GM19239 (cell line): ENCODE measurements at places on chromosomes 5 and 9.

DNA sequence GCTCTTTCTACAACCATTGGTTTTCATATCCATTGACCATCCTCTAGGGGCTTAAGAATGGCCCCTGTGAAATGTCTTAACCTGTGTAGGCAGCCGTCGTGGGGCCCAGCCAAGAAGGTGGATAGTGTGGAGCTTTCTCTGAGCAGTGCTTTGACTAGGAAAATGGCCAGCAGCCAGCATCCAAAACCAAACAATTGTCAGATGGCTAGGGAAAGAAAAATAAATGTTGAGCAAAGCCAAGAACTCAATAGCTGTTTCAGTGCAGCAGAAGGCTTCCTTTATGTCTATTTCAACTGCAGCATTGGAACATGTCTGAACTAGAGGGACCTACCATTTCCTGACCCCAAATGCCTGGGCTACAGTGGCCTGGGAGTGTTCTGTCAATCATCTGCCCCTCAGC is 374.9 kb downstream of the TLE4 start:
- no peak for DNase-seq

GRCh38 chr5:140232731-140233130 is 57.7 kb downstream of the CYSTM1 start:
- DNase-seq = no peak

- no peak for DNase-seq
Measured at GRCh38 chr5:68918306-68918705, 175.5 kb upstream of the SLC30A5 start.

GRCh38 chr9:122186301-122186700 is 26.6 kb downstream of the MORN5 start:
- DNase-seq = no peak

- no peak for DNase-seq
Measured at GRCh38 chr9:120846251-120846889, 3.6 kb upstream of the PSMD5 start.

DNA sequence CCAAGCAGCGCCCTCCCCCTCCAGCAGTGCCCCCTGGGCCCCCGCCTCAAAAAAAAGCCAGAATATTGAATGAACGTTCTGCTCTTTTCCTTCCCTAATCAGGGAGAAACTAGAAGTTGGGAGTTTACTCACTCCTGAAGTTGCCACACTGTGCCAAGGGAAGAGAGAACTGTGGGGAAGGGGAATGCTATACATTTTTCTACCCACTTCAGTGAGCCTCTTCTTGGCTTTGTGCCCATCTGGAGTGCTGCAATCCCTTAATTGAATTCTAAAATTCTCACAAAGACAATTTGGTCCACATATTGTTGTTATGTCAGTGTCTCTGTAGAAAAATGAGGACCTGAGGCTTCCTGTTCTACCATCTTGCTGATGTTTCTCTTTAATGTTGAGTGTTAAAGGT is 443.7 kb downstream of the DIRAS2 start:
- DNase-seq = no peak

DNA sequence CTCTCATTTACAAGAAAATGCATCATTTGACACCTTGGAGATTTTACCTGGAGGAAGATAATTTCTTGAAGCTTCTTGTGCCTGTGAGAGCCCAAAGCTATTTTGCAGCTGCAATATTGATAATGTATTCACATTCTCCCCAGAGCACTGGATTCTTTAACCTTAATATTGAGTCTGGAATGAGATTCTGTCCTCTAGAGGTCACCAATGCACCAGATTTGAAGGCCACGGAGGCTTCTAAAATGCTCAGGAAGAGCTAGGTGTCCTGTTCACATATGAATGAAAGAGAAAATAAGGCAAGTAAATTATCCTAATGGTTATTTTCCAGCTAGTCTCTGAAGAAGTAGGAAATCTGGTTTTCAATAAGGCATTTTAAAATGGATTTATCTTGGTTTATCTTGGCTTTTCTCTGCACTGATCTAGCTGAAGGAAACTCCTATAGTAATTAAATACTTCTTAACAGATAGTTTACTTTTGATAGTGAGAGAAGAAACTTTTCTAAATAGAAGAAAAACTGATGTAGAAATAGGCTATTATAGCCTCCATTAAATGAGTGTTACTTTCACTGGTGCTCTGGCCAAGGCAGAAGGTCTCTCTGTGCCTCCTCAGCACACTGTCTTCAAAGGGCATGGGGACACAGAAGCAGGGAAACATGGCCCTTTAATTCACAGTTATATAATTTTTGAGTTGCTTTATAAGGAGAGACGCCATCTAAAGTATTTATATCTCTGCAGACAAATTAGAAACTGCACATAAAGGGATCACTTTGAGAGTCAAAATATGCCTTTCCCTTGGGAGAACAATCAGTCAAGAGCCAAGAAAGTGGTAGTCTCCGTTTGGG is 297.0 kb upstream of the ACTBL2 start:
- no peak for DNase-seq

GRCh38 chr5:38051711-38052511 is 206.4 kb upstream of the EGFLAM start:
- no peak for DNase-seq

- DNase-seq = no peak
Measured at GRCh38 chr9:130937146-130938076, 1.6 kb downstream of the FIBCD1 start.

- DNase-seq = no peak
Measured at GRCh38 chr5:159902444-159903121, 13.7 kb upstream of the ADRA1B start.

- DNase-seq = no peak
Measured at GRCh38 chr9:81069038-81069795, 620.1 kb downstream of the TLE1 start.

GRCh38 chr9:4263591-4263990 is 36.3 kb downstream of the GLIS3 start:
- DNase-seq = no peak

- DNase-seq = peak; percentile 87
Measured at GRCh38 chr5:122845229-122846050, at the start of gene SNX24. TSS of gene SNX24 (plus strand) at chr5:122845613. CDS start at chr5:122845634, 21 bp downstream.

- DNase-seq = no peak
Measured at GRCh38 chr9:8627976-8628679, 828.5 kb upstream of the DMAC1 start.

DNA sequence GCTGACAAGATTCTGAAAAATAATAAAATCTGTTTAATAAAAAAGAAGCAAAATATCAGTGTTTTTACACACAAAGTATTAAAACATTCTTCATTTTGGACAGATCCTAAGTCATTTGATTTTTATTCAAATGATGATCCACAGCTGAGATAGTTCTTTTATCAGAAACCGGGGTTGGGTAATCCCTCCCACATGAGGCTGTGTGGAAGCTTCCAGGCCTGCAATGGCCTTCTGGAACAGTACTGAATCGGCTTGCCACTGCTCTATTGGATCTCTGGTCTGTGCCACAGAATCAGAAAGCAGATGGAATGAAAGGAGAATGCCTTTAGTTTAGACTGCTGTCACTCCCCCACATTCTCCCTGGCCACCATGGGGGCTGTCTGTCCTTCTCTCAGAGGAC is 6.1 kb upstream of the C5orf58 start:
- no peak for DNase-seq

- no peak for DNase-seq
Measured at GRCh38 chr5:60195083-60195482, 301.6 kb upstream of the PDE4D start.

GRCh38 chr5:153544706-153545105 is 54.2 kb downstream of the GRIA1 start:
- no peak for DNase-seq

- DNase-seq = no peak
Measured at GRCh38 chr9:127184641-127185040, 62.2 kb upstream of the ANGPTL2 start.

DNA sequence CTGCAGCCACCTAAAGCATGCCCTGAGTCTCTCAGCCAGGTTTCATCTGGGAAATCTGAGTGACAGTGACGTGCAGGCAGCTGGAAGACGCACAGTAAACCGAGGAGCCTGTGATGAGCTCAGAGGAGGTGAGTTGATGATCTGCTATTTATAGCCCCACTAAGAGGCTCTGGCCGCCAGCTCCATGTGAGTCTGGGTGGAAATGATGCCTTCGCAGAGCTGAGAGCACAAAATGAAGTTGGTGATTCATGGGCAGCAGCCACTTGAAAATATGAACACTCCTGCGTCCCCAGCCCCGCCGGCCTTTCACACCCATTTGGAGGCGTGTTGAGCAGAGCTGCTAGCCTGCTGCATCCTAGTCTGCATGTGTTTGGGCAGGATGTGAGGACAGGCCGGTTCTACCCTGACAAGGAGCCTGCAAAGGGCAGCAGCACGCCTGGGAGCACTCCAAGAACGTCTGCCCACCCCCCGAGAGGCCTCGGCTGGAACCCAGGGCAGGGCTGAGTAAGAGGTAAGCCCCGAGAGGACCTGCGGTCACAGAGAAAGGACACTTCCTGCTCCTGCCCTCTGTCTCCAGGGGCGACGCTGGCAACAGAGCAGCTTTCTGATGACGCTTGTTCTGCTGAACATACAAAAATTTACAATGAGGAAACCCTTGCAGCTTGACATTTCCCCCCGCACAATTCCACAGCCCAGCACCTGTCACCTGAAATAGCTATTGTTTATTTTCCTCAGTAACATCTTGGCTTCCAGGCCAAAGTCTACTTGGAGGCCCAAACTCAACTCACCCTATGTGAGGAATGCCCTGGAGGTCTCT is 25.1 kb upstream of the CDKN2AIPNL start:
- DNase-seq = peak; percentile 54

DNA sequence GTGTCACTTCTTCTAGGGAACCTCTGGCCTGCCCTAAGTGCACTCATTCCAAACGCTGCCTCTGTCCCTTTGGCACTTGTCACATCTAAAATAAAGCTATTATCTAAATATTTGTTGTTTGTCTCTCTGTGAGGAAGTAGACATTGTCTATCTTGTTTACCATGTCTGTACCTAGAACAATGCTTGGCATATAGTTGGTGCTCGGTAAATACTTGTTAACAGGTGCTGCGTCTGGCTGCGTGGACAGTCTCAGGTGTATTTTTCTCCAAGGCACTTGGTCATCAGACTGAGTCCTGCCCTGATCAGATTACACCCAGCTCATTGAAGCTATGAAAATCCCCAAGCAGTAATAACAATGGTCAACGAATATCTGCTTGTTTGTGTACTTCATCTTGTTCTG is 174.9 kb upstream of the SMIM23 start:
- no peak for DNase-seq

DNA sequence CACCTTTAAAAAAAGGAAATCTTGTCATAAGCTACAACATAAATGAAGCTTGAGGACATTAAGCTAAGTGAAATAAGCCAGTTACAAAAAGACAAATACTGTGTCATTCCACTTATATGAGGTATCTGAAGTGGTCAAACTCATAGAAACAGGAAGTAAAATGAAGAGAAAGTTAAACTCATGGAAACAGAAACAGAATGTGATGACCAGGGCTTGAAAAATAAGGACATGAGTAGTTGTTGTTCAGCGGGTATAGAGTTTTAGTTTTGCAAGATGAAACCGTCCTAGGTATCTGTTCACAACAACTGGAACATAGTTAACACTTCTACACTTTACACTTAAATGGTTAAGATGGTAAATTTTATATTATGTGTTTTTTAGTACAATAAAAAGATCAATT is 47.8 kb upstream of the SLC1A3 start:
- DNase-seq = no peak

DNA sequence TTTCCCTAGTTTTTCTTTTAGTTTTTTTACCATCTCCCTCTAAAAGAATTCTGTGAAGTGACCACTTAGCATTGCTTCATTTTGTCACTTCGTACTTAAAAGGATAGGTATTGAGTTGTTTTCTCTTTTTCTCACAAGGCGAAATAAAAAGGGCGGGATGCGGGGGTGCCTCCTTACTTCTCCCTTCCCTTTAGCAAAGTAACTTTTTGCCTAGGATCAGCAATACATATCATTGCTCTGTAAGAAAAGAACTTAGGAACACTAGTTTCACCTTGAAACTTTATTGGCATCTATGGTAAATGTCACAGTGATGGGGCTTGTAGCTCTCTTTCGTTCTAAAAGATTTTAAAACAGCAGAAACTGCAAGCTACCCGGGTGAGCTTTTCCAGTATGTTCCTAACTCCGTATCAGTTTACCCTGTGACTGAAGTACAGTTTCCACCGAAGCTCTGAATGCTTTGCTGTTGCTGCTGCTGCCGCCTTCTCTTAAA is 4.1 kb downstream of the PRDM6 start:
- DNase-seq = no peak

- DNase-seq = no peak
Measured at GRCh38 chr5:176682016-176682531, 34.8 kb downstream of the TSPAN17 start.

- DNase-seq = no peak
Measured at GRCh38 chr5:148759101-148759500, 67.3 kb upstream of the ADRB2 start.

GRCh38 chr9:68780380-68780712 is 75.3 kb downstream of the PIP5K1B start:
- DNase-seq = no peak

- DNase-seq = no peak
Measured at GRCh38 chr5:139668064-139668880, 20.1 kb downstream of the CXXC5 start.

DNA sequence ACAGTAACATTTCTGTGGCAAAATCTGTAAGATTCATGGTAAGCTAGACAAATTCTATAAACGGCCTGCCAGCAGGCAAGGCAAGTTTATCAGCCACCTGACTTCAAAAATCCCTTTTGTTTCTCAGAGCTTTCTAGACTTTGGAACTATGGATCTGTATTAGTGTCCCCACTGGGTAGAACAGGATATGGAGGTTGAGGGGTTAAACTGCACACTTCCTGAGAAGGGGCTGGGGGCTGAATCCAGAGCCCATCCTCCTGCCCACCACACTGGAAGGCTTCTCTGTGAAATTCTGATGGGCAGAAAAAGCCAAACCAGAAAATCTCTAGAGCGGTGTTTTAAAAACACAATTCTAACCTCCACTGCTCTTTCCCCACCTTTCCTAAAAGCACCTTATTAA is 128.7 kb downstream of the ENTREP1 start:
- DNase-seq = no peak

GRCh38 chr9:70701163-70701562 is 286.7 kb upstream of the KLF9 start:
- DNase-seq = no peak

DNA sequence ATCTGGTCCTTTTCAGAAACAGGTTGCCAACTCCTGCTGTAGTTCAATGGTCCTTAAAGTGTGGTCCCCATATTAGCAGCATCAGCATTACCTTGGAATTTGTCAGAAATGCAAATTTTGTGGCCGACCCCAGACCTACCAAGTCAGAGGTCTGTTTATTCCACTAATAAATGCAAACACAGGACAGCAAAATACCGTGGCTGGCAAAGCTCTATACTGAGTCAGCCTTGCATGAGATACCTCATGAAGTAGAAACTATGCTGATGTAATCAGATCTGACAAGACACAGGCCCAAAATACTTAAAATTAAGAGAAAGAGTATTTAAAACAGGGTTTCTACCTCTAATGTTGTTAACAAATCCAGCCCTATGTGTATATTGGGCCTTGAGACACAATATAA is 3.0 kb downstream of the GOLM1 start:
- no peak for DNase-seq
